ENCODE measurements at places on chromosomes 2 and 18.

DNA sequence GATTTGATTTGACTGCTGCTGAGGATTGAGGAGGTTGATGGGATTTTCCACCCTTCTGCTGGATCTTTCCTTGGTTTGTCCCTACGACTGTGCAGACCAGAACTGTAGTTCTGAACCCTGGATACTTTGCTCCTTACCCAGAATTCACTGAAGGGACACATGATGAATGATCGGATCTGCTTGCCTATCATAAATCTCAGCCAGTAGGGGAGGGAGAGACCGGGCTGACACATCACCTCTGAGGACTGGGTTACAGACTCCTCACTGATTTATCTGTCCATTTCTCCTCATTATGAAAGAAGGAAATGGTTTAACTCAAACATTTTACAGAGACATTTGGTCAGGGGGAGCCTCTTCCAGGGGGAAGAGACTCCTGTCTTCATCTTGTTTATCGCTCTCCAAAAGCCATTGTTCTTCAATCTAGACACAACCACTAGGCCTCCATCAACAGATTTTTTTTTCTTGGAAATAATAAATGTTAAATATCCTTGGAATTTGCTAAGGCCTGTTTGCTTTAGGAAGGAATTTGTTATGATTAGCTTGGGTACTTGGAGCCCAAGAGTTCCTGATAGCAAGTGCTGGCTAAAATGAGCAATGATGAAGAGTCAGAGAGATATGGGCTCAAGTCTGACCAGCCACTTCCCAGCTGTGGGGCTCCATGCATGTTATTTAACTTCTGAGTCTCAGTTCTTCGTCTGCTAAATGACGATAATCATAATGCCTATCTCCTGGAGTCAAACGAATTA lies 925.5 kb downstream of the SLC4A3 start:
- DNase-seq: no peak

GRCh38 chr2:182587831-182588230 lies 128.2 kb upstream of the DNAJC10 start:
- no peak for DNase-seq

DNA sequence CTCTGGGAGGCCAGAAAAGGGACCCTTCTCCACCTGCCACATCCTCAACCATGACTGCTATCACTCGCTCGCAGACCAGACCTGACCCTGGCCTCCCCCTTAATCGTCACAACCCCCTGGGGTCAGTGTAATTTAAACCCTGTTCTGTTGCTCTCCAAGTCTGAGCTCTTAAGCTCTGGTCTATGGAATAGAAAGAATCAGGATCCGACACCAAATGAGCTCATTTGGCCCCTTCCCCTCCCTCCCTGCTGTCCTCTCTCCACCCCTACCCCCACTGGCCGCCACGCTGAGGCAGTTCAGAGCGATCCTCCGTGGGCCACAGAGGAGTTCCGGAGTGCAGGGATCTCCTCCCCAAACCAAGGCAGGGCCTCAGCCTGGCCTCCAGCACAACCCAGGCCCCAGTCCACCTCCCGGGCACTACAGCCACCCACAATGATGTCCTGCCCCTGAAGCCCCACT lies 5.3 kb downstream of the DNMT3A start:
- DNase-seq: no peak

GRCh38 chr2:55885127-55885943 lies 38.2 kb downstream of the EFEMP1 start:
- DNase-seq: no peak

DNA sequence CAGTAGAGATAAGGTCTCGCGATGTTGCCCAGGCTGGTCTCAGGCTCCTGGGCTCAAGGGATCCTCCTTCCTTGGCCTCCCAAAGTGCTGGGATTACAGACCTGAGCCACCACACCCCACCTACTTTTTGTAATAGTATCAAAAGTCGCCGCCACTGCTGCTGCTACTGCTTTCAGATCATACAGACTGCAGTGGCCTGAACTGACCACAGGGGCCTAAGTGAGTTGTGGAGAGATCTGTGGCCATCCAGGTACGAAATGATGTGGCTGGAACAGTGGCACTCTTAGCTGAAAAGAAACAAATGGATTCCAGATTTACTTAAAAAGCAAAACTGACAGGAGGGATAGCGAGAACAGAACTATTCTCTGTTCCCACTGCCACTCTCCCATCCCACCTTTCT lies 32.9 kb upstream of the POMC start:
- peak; percentile 68 for DNase-seq

DNA sequence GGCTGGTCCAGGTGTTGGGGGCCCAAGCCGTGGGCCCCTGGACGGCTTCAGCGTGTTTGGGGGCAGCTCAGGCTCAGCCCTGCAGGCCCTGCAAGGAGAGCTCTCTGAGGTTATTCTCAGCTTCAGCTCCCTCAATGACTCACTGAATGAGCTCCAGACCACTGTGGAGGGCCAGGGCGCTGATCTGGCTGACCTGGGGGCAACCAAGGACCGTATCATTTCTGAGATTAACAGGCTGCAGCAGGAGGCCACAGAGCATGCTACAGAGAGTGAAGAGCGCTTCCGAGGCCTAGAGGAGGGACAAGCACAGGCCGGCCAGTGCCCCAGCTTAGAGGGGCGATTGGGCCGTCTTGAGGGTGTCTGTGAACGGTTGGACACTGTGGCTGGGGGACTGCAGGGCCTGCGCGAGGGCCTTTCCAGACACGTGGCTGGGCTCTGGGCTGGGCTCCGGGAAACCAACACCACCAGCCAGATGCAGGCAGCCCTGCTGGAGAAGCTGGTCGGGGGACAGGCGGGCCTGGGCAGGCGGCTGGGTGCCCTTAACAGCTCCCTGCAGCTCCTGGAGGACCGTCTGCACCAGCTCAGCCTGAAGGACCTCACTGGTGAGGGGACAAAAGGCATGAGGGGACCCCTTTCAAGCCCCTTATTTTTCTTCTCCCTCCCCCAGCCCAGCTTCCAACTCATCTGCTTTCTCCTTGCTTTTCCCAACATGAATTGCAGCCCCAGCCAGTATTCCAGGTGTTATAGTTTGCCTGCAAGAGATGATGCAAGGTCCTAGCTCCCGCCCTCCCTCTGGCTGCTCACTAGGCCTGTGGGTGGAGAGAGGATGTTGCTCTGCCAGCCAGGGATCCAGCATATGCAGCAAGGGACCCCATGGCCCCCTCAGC lies 2.9 kb upstream of the KHK start:
- no peak for DNase-seq

- DNase-seq: no peak
Measured at GRCh38 chr2:156448766-156449165, 12.6 kb downstream of the GPD2 start.

DNA sequence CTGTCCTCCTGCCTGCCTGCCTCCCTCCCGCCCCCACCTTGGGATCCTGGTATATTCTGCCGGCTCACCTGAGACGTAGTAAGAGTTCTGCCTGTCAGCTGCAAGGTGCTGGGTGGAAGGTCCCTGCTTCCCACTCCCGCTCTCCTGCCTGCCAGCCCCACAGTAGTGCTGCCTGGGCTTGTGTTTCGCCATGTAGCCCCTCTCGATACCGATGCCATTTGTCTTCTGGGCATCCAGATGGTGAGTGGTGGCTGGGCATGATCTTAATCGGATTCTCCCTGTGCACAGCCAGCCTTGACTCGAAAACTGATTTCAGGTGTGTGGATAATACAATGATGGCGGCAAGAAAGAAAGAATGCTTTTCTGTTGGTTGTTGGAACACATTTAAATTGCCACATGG lies 184.9 kb downstream of the AGAP1 start:
- no peak for DNase-seq

DNA sequence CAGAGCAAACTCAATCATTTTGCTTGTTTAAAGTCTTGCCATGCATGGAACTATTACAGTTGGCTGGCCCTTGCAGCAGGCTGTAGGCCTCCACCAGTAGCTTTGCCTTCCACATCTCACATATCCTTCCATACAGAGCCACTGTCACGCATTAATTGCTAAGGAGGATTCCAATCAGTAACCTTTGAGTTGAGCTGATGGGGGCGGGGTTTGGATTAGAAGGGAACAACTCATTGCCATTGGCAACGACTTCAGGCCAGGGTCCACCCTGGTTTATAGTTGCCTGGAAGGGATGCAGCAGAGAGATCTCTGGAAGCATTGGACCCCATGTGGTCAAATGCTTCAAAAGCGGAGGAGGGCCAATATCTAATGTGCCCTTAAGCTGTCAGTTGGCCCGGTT lies 63.3 kb upstream of the TTC39C start:
- DNase-seq: peak; percentile 63

GRCh38 chr18:56662902-56663301 lies 11.7 kb downstream of the WDR7 start:
- no peak for DNase-seq

DNA sequence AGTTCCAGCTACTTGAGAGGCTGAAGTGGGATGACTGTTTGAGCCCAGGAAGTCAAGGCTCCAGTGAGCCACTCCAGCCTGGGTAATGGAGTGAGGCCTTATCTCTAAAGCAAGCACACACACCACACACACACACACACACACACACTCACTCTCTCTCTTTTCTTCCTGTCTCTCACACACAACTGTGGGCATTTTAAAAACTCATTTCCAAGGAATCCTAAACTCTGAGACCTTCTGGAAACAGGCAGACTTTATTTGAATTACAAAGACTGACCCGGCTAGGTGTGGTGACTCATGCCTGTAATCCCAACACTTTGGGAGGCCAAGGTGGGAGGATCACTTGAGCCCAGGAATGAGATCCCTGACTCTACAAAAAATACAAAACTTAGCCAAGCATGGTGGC lies 21.3 kb downstream of the WDSUB1 start:
- DNase-seq: peak; percentile 65

- no peak for DNase-seq
Measured at GRCh38 chr2:200321780-200322534, 15.5 kb downstream of the SPATS2L start.

DNA sequence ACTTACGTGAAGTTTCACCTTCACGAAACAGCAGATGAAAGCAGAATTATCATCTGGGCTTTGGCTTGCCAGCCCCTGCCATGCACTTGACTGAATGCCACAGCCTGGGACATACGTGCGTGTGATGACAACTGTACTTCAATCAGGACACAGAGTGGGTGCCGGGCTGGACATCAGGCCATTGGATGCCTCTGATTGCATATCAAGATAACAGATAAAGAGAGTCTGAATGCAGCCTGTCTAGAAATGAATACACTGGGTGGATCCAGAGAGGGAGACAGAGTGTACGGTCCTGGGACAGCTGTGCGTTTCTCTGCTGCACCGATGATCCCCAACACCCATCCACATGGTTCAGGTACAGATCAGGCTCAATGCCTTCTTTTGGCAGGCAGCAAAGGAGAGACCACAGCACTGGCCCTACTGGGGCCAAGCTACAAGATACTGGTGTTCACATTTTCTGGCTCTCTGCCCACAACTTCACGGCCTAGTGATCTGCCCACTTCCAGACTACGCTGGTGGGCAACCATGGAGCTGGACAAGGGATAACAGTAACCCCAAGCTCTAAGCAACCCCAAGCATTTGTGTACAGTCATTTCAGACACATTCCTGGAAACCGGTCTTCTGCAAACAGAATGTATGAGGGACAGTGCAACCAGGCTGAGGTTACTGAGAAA lies 35.6 kb downstream of the FBLN7 start:
- no peak for DNase-seq

All from endodermal cell (in vitro differentiated cells).